ENCODE measurements at places on chromosomes 1 and 21.

- no peak for DNase-seq
Observed at GRCh38 chr21:34590520-34590919, 24.4 kb downstream of the RCAN1 start.

- DNase-seq, result peak; percentile 16
Observed at GRCh38 chr1:62175568-62176179, 19.0 kb upstream of the L1TD1 start.

- peak; percentile 84 for DNase-seq
Observed at GRCh38 chr1:192489748-192490147, 85.8 kb upstream of the RGS1 start.

DNA sequence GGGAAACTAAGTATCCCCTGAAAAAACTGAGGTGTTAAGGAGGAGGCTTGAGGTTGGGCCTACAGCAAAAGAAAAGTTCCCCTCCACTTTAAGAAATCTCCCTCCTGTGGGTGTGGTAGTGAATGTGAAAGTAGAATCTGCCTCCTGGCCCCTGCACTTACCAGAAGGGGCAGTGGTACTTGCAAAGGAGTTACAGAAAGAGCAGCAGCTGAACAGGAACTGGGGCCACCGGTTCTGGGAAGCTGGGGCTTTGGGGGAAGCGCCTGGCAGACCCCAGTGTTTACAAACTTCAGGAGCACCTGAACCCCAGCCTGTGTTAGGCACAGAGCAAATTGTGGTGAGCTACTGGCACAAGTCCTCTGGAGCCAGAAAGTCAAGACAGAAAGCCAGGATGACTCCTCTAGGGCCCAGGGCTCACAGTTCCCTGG lies 250.2 kb upstream of the FGGY start:
- no peak for DNase-seq

DNA sequence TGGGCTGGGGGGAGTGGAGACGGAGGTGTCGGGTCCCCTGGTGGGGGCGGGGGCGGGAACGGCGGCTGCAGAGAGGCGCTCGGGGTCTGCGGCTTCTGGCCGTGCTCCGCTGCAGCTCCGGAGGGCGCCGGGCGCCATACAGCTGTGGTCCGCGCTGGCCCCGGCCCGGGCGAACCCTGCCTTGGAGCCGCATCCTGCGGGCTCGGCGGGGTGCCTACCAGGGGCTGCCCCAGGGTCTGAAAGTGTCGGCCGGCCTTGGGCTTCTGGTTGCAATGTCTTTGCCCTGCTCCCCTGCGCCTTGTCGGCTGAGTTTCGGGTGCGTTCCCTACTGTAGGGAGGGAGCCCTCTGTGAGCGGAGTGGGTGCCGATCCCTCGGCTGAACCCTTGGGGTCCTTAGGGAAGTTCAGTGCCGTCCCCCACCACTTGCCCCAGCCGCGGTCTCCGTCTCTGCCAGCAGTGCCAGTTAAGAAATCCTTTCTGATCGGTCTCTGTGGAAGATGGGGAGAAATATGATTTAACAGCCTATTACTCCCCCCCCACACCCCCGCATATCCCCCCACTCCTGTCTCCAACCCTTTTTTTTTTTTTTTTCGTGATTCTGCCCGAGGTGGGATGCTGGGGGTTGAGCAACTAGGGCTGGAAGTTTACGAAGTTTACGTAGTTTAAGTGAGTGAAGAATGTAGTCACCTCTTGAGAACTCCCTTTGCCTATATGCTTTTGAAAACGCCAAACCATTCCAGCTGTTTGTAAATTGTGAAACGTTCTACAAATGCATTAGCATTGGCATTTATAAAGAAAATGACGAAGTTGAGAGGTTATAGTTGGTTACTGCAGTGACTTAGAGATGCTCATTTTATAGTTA lies 588 bp downstream of the NEXN start:
- DNase-seq, result no peak

GRCh38 chr21:33258475-33258874 lies 7.7 kb upstream of the IL10RB start:
- DNase-seq, result no peak

DNA sequence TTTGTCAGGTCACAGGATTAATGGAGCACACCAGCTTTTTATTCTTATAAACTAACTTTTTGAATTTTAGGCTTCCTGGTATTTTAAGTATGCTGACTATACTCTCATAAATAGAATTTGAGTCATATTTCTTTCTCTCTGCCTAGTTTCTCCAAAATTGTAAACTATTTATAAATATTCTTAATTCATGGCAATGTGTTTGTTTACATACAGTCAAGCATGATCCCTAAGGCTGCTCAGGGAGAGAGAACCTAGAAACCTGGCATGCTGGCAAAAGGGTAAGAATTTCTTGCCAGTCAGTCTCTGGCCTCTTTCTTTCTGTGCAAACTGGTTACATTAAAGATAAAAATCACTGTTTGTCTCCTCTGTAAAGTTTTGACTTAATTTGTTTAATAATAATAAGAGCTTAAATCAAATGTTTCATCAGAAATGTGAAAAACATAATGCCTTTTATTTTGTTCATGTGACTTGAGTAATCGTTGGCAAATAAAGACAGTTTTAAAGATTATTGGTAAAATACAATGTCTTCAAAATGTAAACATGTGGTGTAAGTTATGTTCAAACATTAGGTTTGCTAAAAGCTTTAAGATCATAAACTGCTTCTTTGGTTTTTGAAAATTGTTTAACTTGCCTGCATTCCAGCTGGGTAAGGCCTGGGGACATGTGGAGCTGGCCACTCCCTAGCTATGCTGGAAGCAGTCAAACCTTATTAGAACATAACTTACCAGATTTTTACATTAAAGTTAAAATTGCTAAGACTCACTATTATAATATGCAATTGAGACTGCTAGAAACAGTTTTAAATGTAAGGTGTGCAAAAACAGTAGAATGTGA lies 1401.7 kb downstream of the NCAM2 start:
- DNase-seq, result no peak
